ENCODE measurements at places on chromosomes 16 and 17.

- no peak for DNase-seq
Observed at GRCh38 chr17:48392857-48393256, 37.2 kb downstream of the SKAP1 start.

- peak; percentile 56 for DNase-seq
Observed at GRCh38 chr17:77036841-77037381, 103.9 kb upstream of the SEC14L1 start.

DNA sequence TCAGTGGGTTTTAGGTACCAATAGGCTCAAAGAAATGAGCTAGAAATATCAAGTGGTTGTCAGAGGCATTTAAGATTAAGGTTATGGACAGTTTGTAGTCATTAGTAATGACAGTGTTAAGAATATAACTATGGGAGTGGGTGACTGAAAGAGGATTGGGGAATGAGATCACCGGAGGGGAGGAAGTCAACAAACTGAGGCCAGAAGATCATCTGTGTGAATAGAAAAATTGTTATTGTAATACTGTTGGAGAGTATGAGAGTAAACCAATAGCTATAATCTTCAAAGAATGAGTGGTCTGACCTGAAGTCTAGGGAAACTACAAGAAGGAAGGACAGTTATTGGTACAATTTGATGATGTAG is 197.1 kb downstream of the TANC2 start:
- no peak for DNase-seq

GRCh38 chr17:75875940-75876189 is 2.5 kb downstream of the TRIM47 start:
- no peak for DNase-seq

DNA sequence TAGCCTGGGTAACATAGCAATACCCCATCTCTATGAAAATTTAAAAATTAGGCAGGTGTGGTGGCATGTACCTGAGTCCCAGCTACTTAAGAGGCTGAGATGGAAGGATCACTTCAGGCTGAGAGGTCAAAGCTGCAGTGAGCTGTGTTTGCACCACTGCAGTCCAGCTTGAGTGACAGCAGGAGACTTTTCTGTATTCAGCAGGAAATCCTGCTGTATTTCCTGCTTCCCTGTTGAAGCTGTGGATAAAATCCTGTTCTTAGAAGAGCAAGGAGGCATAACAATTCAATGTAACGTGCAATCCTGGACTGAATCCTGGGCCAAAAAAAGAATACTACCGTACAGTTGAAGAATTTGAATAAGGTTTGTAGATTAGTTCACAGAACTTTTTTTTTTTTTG is 62.2 kb downstream of the FBXL20 start:
- no peak for DNase-seq
